ENCODE measurements at places on chromosomes 11 and 22. TPM values are rescaled to one million over a fixed set of nuclear protein-coding genes. Genes with fewer than 3 reads are reported as not detected.

GRIK4 gene
- not detected for total RNA-seq

APOA5 gene
- total RNA-seq: not detected

XKR3 gene
- total RNA-seq: not detected

GRCh38 chr11:41954034-41954433 is 494.6 kb upstream of the LRRC4C start:
- peak; percentile 69 for DNase-seq

DNA sequence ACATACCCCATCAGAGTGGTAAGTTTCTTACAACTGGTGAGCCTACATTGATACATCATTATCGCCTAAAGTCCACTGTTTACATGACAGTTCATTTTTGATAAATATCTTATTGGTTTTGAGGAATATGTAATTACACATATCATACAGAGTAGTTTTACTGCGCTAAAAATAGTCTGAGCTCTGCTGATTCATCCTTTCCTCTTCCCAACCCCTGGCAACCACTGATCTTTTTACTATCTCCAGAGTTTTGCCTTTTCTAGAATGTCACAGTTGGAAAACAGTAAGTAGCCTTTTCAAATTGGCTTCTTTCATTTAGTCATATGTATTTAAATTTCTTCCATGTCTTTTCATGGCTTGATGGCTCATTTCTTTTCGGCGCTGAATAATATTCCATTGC is 112.8 kb downstream of the LARGE1 start:
- DNase-seq: no peak

GRCh38 chr11:121117788-121118187 is 16.7 kb downstream of the TECTA start:
- DNase-seq: no peak

DNA sequence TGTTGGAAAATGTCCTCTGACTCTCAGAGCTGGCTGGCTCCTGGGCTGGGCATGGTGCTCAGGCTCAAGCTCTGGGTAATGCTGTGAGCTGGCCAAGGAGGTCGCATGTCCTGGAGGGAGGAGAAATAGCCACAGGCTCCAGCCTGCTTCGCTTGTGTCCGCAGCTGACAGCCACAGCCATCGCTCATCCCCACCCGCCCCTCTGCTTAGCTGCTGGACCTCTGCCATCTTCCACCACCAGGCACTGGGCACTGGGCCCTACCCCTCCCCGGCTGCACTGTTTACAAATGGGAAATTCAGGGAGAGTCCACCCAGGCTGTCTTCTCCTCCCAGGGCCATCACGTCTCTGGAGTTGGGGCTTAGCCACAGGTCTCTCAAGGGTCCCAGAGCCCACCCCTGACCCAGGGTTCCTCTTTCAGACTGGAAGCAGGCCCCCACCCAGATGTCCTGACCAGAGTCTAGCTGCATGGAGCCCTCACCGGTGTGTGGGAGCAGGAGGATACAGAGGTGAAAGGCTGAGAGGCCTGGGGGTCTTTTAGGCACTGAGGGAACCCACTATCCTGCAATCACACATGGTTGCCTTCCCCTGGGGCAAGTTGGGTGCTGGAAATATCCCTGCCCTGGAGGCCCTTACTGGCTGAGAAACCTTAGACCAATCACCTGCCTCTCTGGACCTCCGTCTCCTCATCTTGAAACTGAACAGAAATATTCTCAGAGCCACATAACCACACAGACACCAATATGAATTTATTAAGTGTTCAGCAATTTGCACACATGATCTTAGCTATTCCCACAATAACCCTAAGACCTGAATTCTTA is 62.7 kb downstream of the CD82 start:
- peak; percentile 88 for DNase-seq
